ENCODE measurements at places on chromosomes 7 and 10.

DNA sequence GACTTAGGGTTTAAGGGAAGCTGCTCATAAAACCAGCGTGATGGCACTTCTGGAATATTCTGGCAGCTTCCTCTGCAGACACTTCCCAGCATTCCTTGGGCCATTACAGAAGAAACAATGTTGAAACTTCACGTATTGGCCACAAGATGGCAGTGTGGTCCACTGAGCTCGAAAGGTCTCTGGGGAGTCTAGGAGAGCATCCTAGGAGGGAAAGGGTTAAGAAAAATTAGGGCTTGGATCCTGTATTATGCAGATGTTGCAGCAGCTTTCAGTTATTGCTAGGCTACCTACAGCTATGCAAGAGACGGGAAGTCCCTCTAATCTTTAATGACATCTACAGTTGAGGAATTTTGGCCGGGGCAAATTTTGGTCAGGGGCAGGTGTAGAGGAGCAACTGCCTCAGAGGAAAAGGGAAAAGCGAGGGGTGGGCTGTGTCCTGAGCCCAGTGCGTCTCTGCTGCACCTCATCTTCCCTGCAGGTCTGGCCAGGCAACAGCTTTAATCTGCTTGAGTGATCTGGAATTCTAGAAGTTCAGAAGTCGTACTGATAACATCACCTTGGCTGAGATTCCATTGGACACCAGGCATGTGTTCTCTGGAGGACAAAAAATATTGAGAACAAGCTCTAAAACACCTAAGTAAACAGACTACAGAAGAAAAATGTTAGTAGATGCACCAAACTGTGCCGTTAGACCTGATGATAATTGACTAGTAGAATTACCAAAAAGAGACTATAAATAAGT is 220.8 kb upstream of the PRSS58 start:
- no peak for DNase-seq

- DNase-seq = no peak
Observed at GRCh38 chr10:133151543-133151972, 8.5 kb upstream of the KNDC1 start.

GRCh38 chr10:97032624-97033023 is 153.1 kb downstream of the SLIT1 start:
- no peak for DNase-seq

DNA sequence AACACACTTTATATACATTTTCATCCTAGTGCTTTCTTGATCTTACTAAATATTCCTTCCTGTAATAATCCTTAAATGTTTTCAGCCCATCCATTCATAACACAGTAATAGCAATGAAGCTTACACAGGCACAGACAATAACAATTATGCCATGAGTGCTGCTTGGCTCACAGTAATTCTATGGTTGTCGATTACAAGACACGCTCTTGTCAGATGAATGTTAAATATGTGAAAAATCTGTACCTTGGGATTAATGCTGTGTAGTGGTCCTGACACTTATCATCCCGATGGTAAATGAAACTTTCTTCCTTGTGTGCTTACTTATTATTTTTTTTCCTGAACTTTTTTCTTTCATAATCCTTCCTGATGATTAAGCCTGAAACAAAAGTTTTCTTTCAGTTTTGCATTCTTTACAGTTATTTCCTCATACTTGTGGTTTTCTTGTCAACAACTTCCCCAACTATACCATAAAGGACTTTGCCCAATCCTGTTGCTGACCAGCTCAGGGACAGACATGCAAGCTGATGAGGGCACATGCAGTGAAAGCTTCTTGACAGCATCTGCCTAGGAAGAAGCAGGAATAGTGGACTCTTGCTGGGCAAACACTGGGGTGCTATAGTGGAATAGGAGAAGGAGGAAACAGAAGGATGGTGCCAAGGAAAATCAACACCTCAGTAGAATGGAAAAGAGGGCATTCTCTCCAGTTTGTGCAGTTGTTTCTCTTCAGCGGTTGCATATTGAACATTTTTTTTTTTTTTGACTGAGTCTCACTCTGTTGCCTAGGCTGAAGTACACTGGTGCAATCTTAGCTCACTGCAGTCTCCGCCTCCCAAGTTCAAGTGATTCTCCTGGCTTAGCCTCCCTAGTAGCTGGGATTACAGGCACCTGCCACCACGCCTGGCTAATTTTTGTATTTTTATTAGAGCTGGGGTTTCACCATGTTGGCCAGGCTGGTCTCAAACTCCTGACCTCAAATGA is 6.7 kb upstream of the MGAM2 start:
- DNase-seq = no peak

GRCh38 chr7:106466867-106467266 is 182.1 kb upstream of the NAMPT start:
- no peak for DNase-seq

GRCh38 chr10:29081951-29082685 is 206.8 kb upstream of the LYZL1 start:
- no peak for DNase-seq

DNA sequence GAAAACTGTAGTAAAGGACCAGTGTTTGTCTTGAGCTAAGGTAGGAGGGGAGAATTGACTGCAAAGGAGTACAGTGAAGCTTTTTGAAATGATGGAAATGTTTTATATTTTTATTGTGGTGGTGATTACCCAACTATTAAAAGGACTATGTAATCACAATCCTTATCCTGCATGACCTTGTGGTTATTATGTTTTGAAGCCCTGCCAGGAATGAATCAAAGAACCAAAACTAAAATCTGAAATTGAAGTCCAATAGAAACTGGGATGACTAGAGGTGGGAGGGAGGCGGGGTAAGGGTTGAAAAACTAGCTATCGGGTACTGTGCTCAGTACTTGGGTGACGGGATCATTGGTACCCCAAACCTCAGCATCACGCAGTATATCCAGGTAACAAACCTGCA is 8.2 kb downstream of the CCDC7 start:
- DNase-seq = no peak

DNA sequence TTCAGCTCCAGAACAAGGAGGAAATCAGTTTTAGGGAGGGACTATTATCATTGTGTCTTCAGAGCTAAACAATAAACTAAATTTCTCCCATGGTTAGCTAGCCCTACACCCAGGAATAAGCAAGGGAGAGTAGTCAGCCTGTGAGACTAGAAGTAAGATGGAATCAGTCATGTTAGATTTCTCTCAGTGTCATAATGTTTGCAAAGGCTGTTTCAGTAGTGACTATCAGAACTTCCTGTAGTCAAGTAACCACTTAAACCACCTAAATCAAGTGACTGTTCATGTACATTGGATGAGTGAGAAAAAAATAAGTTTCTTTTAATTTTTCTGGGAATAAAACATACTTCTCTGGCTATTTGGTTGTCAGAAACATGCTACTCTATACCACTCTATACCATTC is 121.6 kb downstream of the KCND2 start:
- no peak for DNase-seq

DNA sequence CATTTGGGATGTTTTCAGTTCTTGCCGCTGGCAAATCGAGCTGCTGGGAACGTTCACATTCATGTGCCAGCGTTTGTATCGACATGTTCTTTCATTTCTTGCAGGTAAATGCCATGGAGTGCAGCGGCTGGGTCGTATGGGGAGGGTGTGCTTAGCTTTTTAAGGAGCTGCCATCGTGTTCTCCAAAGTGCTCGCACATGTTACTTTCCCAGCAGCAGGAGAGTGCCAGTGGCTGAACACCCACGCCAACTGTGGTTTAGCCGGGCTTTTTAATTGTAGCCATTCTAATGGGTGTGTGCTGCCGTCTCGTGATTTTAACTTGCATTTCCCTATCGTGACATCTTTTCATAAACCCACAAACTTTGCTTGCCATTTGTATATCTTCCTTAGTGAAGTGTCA is 11.6 kb upstream of the BNIP3 start:
- no peak for DNase-seq

DNA sequence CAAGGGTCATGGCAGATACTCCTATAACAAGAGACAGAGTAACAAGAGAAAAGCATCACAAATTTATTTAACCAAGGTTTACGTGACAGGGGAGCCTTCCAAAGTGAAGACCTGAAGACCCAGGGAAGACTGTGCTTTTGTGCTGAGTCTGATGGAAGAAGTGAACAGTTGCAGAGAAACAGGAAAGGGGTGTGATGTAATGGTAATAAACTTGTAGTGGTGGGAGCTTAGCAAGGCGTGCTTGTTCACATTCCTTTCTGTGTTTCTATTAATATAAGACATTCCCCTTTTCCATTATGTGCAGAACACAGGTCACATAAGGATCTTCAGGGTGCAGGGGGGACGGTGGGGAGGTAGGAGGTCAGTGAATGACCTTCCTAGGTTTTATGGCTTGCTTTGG is 25.5 kb upstream of the C10orf67 start:
- DNase-seq = no peak

DNA sequence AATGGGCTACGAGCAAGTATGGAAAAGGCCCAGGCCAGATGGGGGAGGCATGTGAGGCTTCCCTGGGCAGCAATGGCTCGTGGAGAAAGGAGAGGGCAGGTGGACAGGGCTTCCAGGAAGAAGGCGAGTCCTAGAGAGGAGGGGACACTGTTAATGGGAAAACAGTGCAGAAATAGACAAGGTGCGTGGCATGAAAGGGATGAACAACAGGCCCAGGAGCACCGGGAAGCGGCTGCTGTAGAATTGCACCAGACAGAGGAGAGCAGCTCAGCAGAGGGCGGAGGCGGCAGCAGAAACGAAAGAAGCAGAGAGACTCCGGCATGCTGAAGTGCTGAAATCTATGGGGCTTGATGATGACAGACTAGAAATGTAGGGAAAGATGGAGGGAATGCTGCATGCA is 102.1 kb downstream of the PIP4K2A start:
- DNase-seq = no peak

DNA sequence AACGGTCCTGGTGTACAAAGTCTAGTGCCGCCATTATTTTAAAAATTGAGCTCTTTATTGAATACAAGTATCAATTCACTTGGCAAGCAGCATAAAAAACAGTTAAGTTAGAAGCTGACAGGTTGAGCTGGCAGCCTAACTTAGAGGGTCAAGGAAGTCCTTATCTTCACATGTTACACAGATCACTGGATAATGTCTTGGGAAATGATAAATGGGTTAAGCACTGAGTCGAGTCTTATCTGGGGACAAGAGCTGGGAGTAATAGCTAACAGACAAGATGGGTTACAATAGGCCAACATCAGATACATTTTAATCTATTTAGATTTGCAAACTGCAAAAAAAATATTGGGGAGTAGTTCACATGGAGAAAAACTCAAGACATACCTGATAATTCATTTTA is 34.2 kb downstream of the SLC18A2 start:
- no peak for DNase-seq

- DNase-seq = no peak
Observed at GRCh38 chr10:3423384-3423783, 250.8 kb upstream of the PITRM1 start.

DNA sequence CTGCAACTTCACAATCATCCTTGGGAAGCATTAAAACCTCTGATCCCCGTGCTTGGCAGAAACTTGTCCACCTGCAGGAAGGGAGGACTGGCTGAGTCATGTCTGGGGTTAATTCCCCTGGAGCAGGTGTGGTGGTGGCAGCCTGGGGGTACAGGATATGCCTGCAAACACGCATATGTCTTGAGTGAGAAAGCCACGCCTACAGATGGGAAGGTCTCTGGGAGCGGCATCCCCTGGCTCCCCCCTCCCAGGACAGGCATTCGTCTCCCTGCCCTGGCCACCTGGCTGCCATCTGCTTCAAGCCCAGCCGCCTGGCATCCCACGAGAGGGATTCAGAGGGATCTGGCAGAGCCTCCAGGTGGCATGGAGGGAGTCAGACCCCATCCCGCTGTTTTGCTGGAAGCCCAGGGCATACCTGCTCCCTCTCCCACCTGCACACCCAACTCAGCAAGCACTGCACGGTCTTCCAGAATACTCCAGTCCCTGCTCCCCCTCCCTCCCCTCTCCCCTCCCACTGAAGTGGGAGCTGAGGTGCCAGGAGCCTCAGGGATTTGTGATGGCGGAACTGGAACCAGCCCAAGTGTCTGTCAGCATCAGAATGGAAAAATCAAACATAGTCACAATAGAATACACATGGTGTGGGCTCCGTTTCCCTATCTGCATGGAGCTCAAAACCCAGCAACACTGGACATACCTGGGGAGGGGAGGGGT is 61.0 kb downstream of the CAMK2B start:
- no peak for DNase-seq

DNA sequence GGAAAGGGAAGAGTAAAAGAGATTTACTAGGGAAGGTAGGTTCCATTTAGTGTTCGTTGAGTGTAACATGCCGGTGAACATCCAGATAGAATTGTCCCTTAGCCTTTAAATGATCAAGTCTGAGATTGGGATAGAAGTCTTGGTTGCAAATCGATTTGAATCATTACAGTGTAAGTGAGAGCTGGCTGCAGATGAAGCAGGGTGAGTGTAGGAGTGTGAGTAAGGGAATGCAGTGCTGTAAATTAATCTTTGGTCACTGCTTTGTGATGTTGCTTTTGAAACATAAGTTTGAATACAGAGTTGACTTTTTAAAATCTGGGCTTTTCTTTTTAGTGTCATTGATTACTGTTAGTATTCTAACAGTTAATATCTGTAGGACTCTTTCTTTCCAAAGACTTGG is 16.3 kb downstream of the TPST1 start:
- DNase-seq = no peak

DNA sequence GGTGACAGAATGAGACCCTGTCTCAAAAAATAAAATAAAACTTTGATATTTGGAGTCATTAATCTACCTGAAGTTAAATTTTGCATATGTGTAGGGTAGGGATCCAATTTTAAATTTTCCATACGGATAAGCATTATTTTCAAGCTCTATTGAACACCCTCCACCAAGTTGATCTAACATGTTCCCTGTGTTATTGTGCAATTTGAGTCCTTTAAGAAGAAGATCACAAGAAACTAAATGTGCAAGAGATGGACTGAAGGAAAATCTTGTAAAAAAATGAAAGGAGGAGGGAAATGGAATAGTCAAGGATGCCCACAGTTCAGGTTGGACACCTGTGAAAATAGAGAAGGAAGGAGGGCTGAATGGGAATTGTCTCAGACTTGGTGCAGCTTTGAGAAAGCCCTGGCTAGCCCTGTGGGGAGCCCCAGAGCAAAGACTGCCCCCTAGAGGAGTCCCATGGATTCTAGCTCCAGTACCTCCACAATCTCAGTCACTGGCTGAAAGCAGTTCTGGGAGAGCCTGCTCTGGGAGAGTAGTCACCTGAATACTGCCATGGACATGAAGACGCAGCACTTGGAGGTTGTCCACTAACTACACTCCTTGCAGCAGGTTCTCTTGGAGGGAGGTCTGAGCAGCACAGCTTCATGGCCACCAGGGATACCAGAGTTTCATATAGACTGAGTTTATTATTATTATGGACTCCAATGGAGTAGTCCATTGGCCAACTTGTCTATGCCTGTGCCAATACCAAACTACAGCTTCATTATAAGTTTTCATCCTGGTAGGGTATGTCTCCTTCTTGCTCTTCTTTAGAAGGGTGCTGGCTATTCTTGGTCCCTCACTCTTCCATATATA is 5.7 kb upstream of the TIAL1 start:
- peak; percentile 33 for DNase-seq

DNA sequence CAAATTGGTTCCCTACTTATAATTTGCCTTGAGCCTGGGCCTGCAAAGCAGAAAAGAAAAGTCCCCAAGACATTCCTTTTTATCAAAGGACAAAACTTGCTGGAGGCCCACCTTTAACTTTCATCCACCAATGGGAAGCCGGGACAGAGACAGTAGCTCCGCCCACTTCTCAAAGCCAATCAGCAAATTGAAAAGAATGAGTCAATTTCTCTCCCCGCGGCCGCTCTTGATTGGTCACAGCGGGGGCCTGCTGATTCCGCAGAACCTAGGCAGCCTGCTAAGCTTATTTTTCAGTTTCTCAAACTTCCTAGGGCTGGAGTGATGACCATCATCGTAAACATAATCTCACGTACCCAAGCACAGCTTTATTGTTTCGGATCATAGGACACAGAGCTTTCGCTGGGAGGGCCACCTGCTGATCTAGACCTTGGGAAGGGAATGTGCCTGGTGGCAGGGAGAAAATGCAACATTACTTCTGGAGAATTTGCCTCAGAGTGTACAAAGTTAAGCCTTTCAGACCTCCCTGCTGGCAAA is at the start of gene SLC13A4:
Gene SLC13A4 (minus strand): TSS at position 51 of the 534 bp plus-strand sequence. CDS start 690 bp downstream, outside the sequence.
- no peak for DNase-seq

Measured in upper lobe of right lung (tissue), 1 donor.